ENCODE measurements at places on chromosomes 12 and 14. TPM values are rescaled to one million over a fixed set of nuclear protein-coding genes. Genes with fewer than 3 reads are reported as not detected.

- peak; percentile 1 for DNase-seq
Observed at GRCh38 chr12:129193263-129193871, 340.1 kb downstream of the GLT1D1 start.

Gene TMEM52B
- not detected for total RNA-seq

Gene TIMELESS
- 25.3 TPM for total RNA-seq

- DNase-seq = peak; percentile 70
Observed at GRCh38 chr12:74365178-74365964, 172.3 kb upstream of the ATXN7L3B start.

Gene AVPR1A
- not detected for total RNA-seq

DNA sequence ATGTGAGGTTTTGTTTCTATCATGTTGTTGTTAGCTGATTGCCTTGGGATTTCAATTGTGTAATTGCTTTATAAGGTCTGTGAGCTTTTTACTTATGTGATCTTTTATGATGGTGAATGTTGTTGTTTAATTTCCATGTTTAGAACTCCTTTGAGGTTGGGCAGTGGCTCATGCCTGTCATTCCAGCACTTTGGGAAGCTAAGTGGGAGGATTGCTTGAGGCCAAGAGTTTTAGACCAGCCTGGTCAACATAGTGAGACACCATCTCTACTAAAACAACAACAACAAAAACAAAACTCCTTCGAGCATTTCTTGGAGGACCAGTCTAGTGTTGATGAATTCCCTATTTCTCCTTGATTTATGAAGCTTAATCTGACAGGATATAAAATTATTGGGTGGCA, 102.1 kb upstream of the PMCH start:
- DNase-seq = no peak

DNA sequence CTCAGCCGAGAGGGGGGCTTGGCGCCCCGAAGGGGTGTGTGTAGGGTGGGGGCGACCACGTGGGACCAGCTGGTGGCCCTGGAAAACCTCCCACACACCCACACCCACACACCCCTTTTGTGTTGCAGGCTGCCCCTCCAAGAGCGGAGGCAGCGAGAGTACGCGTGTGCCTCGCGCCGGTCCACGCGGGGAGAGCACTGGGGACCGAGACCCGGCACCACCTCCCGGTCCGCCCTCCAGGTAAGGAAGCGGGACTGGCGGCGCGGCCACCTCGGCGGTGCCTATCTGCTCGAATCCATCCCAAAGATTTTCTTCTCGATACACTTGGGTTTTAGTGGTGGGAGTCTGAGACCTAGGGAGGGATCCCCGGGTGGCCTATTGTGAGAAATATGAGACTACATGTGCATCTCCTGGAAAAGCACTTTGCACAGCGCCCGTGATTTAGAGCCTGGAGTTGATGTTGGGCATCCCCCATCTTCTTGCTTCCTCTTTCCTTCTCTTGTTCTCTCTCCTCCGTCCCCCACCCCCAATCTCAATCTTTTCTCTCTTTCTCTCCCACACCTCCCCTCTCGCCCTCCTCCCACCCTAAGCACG, 393 bp downstream of the SYT1 start:
- DNase-seq = no peak

GRCh38 chr14:22252686-22253085, 336.3 kb downstream of the DAD1 start:
- no peak for DNase-seq
